ENCODE measurements at places on chromosomes 2 and 18.

GRCh38 chr2:218980735-218981389, 4.1 kb downstream of the FEV start:
- no peak for DNase-seq

DNA sequence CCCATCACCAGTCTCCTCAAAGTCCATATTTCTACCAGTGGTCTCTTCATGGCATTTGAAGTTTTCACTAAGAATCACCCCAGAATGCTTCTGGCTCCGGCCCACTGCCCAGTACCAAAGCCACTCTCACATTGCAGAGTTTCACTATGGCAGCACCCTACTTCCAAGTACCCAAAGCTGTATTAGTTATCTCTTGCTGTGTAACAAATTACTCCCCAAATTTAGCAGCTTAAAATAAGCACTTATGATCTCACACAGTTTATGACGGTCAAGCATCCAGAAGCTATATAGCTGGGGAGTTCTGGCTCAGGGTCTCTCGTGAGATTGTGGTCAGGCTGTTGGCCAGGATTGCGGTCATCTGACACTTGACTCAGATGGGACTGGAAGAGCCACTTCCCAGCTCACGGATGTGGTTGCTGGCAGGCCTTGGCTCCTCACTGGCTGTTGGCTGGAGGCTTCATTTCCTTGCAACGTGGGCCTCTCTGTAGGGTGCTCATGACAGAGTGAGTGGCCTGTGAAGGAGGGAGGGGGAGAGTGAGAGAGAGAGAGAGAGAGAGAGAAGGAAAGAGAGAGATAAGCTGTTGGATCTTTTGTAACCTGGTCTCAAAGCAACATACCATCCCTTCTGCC, 189.5 kb downstream of the CTIF start:
- no peak for DNase-seq

DNA sequence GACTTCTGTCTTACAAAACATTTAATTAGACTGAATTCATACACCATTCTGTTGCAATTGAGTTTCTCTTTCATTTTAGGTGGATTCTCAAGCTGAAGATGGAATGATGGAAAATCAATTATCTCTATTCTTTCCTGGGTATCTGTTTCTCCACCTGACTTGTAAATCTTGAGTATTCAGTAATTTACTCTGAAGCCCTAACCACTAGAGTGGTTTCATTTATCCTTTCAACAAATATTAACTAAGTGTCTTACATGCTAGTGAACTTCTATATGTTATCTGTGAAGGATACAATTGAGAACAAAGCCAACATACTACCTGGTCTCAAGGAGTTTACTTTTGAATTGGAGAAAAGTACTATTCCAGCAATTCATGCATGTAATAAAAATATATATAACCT, 94.1 kb upstream of the ZNF804A start:
- DNase-seq, result no peak

DNA sequence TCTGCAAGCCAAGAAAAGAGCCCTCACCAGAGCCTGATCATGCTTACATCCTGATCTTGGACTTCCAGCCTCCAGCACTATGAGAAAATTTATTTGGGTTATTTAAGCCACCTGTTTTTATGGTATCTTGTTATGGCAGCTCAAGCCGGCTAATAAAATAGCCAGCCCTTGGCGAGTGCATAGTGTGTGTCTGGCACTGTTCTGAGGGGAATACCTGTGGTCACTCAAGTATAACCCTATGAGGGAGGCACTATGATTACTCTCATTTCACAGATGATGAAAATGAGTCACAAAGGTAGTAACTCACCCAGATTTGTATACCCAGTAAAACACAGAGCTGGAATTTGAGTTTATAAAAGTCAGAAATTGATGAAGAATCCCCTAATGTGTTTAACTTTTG, 556.9 kb upstream of the SETBP1 start:
- no peak for DNase-seq

- DNase-seq, result no peak
Measured at GRCh38 chr18:53795061-53795460, 429.4 kb downstream of the MBD2 start.

DNA sequence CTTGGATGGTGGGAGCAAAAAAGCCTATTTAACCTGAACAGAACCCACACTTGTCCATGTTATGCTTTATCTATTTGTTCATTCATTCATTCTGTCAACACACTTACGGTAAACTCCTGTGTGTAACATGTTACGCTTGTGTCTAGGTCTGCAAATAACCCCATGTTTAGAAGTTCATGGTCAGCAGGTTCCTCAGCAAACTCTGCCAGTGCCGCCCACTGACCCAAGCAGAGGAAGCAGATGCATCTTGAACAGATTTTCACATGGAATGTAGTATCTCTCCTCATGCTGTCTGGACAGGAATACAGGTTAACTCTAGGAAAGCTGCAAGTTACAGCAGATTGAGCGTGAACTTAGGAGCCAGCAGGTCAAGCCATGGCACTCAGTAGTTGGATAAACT, 213.7 kb upstream of the COPS8 start:
- no peak for DNase-seq

- no peak for DNase-seq
Measured at GRCh38 chr2:167579826-167580225, 667.6 kb downstream of the STK39 start.

Measured in NCI-H2171 treated with DMSO at 0.1 percent for 48 hours (cell line).